ENCODE measurements at places on chromosomes 12 and 14.

GRCh38 chr12:100962086-100962712 is 167.6 kb downstream of the ANO4 start:
- DNase-seq, result no peak

GRCh38 chr14:52399921-52400595 is 85.9 kb downstream of the PTGER2 start:
- DNase-seq, result no peak

DNA sequence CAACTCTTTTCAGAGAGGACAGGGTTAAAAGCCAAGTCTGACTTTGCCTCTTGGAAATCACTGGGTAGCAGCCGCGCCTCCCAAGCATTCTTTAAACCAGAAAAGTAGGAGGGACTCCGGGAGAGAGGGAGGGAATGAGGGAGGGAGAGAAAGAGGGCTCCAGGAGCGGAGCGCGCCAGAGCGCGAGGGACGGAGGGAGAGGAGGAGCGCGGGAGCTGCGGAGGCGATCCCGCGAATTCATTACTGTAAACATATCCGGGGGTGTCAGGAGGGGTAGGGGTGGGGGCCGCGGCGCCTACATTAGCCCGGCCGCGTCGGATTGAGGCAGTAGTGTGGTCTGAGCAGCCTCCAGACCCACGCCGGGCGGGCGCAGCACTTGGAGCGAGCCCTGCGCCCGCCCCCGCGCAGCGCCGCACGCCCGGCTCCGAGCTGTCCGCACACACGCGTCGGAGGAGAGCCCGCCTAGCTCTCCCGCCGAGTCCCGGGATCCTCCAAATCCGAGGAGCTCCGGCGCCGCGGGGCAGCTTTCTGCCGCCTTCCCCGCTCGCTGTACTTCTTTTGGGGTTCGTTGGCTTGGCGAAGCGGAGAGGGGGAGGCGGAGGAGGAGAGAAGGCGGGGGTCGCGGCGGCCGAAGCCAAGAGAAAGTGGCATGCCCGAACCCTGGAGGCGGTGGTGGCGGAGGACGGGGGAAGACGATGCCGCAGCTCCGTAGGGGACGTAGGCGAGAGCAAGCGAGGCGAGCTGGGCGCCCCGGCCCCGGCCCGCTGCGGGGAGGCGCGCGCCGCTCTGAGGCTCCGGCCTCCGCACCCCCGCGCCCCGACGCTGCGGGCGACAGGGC is 3.3 kb downstream of the FLRT2 start:
- no peak for DNase-seq

- DNase-seq, result no peak
These were observed 142.5 kb upstream of the SSTR1 start for GRCh38 chr14:38065106-38065762.

DNA sequence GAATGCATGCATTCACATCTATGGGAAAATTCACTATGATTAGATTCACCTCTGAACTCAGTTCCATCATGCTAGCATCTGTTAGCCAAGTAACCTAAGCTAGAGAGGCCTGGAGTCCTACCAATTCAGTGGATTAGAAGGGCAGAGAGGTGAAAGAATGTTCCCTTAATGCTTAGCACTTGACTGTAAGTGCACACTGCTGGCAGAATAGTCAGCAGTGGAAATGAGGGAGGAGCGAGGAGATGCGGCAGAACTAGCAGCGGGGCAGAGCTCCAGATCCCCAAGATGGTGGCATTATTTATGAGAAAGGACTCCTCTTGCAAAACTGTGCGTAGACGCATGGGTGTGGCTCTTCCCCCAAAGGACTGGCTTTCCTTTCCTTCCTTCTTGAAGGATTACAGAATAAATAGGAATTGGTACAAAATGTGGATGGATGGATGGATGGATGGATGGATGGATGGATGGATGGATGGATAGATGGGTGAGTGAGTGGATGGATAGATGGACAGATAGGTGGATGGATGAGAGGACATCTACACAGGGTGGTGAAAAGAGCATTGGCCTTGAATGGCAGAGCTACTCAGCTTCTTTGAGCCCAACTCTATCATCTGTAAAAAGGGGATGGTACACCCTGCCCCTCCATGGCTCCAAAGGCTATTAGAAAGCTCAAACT is 227.2 kb downstream of the CHST11 start:
- no peak for DNase-seq

All from HT-29 (cell line).